ENCODE measurements at places on chromosomes 6 and 20. TPM values are rescaled to one million over a fixed set of nuclear protein-coding genes. Genes with fewer than 3 reads are reported as not detected.

Gene SLC32A1
- not detected for total RNA-seq

Gene PROCR
- 128 TPM for total RNA-seq

Gene FOXA2
- not detected for total RNA-seq

Gene ELMO2
- 51.6 TPM for total RNA-seq

Gene SYNDIG1
- 4.5 TPM for total RNA-seq

Gene PRSS35
- 4.7 TPM for total RNA-seq

Gene GUCA1A
- total RNA-seq: not detected

DNA sequence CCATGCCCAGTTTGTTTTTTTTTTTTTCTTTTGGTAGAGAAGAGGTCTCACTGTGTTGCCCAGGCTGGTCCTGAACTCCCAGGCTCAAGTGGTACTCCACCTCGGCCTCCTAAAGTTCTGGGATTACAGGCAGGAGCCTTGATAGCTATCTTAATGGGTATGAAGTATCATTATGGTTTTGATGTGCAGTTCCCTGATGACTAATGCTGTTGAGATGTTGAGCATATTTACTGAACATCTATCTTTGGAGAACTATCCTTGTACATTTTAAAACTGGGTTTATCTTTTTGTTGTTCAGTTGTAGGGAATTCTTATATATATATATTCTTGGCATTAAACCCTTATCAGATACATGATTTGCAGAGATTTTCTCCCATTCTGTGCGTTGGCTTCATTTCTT lies 21.4 kb upstream of the MYL9 start:
- DNase-seq: no peak

All from aorta (tissue), 5 donors.